T-cell (primary cell): ENCODE measurements at places on chromosomes 4 and X. TPM values are rescaled to one million over a fixed set of nuclear protein-coding genes. Genes with fewer than 3 reads are reported as not detected.

Gene HSPA4L
- 0.09 TPM for total RNA-seq

Gene HOPX
- total RNA-seq, result 27.5 TPM

Gene BMX
- total RNA-seq, result not detected

Gene FGFR3
- total RNA-seq, result 0.70 TPM

Gene REPS2
- total RNA-seq, result 0.66 TPM

DNA sequence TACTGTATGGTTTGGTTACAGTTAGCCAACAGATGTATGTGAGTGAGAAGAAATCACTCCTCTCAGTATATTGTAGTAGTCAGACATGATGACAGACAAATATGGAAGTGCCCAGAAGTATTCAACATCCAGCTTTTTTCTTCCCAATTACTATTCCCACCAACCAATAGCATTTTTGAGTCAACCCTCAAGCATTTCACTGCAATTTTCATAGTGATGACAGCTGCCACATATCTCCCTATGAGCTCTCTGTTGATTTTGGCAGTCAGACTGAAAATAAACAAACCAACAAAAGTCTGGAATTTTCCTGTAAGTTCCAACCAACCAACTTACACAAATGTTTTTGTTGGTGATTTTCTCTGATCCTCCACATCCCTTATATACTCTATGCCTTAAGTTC lies 8.2 kb upstream of the TRAM1L1 start:
- no peaks in the 10 kb centered on the region for H3K36me3 ChIP-seq
- H3K27me3 ChIP-seq, result no peaks in the 10 kb centered on the region
- H3K4me1 ChIP-seq, result no peaks in the 10 kb centered on the region
- no peak for DNase-seq
- no peak overlapping the region for H3K4me3 ChIP-seq

- no peaks in the 10 kb centered on the region for H3K36me3 ChIP-seq
- H3K27me3 ChIP-seq, result no peaks in the 10 kb centered on the region
- DNase-seq, result no peak
- no peaks in the 10 kb centered on the region for H3K4me1 ChIP-seq
- no peak overlapping the region for H3K27ac ChIP-seq
- no peak overlapping the region for H3K4me3 ChIP-seq
Measured at GRCh38 chr4:80586716-80587115, 251.2 kb downstream of the CFAP299 start.

DNA sequence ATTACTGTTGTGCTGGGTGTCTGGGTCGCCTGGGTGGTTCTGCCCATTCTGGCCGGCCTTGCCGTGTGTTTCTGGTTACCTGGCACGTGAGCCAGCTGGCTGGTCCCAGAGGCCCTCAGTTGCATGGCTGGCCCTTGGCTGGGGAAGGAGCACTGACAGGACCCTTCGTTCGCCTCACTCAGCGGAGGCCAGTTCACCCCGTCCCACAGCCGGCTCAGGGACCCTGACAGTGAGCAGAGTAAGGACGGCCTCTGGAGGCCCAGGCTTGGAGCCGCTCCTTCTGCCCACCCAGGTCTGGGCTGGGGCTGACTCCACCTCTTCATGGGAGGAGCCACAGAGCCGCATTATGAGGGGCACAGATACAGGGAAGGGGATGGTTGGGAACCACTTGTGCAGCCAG lies 20.3 kb upstream of the HGFAC start:
- no peak overlapping the region for H3K27ac ChIP-seq
- no peak for DNase-seq
- peaks cover 16% of the 10 kb centered on the region for H3K36me3 ChIP-seq
- no peak overlapping the region for H3K4me3 ChIP-seq

GRCh38 chr4:90127223-90127705 lies at the start of gene CCSER1:
TSS of gene CCSER1 (plus strand) at chr4:90127394.
- H3K27ac ChIP-seq, result no peak within 1 kb of the TSS
- no peak for DNase-seq
- H3K4me1 ChIP-seq, result no peaks in the 10 kb centered on the region
- H3K4me3 ChIP-seq, result peak within 1 kb of the TSS; percentile 69
- H3K27me3 ChIP-seq, result no peaks in the 10 kb centered on the region
- no peaks in the 10 kb centered on the region for H3K36me3 ChIP-seq

DNA sequence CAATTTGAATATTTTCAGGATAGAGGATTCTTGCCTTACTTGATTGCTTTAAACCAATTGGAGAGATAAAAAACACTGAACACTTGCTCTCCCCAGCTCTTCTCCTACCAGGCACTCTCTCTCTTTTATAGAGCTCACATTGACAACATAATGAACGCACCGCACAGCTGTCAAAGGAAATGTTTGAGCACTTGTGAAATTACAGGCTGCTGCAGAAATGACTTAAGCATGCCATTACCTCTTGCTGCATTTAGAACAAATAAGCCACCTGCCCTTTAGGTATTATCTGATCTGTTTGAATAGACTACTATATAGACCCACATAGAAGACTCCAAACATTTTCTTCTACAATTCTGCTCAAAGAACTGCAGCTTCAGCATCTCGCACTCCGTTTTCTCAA lies 227.7 kb downstream of the C4orf33 start:
- no peak overlapping the region for H3K27ac ChIP-seq
- H3K27me3 ChIP-seq, result no peaks in the 10 kb centered on the region
- H3K4me3 ChIP-seq, result no peak overlapping the region
- no peaks in the 10 kb centered on the region for H3K4me1 ChIP-seq

- no peak for DNase-seq
- no peak overlapping the region for H3K4me3 ChIP-seq
- no peaks in the 10 kb centered on the region for H3K4me1 ChIP-seq
- H3K27ac ChIP-seq, result no peak overlapping the region
Measured at GRCh38 chr4:12875640-12876243, 608.4 kb downstream of the RAB28 start.

GRCh38 chr4:185838514-185839193 lies 26.7 kb upstream of the SORBS2 start:
- no peak overlapping the region for H3K27ac ChIP-seq
- no peaks in the 10 kb centered on the region for H3K36me3 ChIP-seq
- H3K27me3 ChIP-seq, result no peaks in the 10 kb centered on the region
- H3K4me1 ChIP-seq, result no peaks in the 10 kb centered on the region
- no peak for DNase-seq

GRCh38 chrX:39891781-39892180 lies 206.0 kb downstream of the BCOR start:
- H3K27me3 ChIP-seq, result no peaks in the 10 kb centered on the region
- no peaks in the 10 kb centered on the region for H3K4me1 ChIP-seq
- no peaks in the 10 kb centered on the region for H3K36me3 ChIP-seq

GRCh38 chr4:105061136-105061696 lies 85.5 kb upstream of the TET2 start:
- H3K27ac ChIP-seq, result no peak overlapping the region
- H3K4me3 ChIP-seq, result no peak overlapping the region
- no peaks in the 10 kb centered on the region for H3K36me3 ChIP-seq
- no peak for DNase-seq
- no peaks in the 10 kb centered on the region for H3K27me3 ChIP-seq
- H3K4me1 ChIP-seq, result peaks cover 2% of the 10 kb centered on the region
